Astrocyte of the spinal cord (primary cell): ENCODE measurements at places on chromosomes 3 and 15.

DNA sequence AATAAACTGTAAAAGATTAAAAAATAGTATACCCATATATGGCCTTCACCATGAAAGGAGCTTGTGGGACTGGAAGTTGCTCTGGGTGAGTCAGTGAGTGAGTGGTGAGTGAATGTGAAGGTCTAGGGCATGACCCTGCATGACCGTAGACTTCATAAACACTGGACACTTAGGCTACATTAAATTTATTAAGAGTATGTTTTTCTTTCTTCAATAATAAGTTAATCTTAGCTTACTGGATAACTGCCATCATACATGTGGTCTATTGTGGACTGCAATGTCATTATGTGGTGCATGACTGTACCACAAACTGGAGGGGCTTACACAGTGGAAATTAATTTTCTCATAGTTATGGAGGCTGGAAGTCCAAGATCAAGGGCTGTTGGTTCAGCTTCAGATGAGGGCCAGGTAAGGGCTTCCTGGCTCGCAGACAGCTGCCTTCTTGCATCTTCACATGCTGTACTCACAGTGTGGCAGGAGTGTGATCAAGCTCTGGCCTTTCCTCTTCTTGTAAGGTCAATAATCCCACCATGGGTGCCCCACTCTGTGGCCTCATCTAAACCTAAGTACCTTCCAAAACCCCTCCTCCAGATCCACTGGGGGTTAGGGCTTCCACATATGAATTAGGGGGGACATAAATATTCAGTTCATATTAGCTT lies 40.8 kb upstream of the PRR23E start:
- no peak for DNase-seq

GRCh38 chr3:100316641-100317069 lies 17.9 kb upstream of the NIT2 start:
- peak; percentile 68 for DNase-seq

GRCh38 chr15:89335298-89336041 lies 846 bp upstream of the POLG start:
- no peak for DNase-seq

DNA sequence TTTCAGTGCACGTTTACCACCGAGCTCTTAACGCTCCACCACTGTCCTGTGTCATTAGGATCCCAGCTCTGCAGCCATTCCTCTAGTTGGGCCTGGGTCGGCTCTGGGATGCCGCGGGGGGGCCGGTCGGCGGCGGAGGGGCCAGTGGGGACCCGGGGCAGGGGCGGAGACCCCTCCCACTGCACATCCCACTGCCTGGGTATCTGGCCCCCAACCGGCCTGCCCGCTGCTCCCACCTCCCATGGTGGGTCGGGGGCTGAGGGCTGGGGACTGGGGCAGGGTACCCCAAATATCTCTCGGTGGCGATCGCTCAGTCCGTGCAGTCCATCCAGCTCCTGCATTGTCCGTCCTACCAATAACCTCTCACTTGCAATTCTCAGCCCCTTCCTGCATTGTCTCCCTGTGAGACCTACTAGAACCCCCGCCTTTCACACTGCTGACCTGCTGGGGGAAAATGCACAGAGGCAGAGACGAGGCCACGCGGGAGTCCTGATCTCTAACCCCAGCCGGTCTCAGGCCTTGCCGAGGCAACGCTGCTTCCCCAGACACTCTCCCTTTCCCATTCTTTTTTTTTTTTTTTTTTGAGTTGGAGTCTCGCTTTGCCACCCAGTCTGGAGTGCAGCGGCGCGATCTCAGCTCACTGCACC lies 24.0 kb upstream of the MUC20 start:
- no peak for DNase-seq

GRCh38 chr3:168709073-168709472 lies 613.3 kb upstream of the GOLIM4 start:
- no peak for DNase-seq
